ENCODE measurements at places on chromosomes 11 and 22.

GRCh38 chr11:132312161-132312560, 941.7 kb downstream of the NTM start:
- DNase-seq = peak; percentile 32

DNA sequence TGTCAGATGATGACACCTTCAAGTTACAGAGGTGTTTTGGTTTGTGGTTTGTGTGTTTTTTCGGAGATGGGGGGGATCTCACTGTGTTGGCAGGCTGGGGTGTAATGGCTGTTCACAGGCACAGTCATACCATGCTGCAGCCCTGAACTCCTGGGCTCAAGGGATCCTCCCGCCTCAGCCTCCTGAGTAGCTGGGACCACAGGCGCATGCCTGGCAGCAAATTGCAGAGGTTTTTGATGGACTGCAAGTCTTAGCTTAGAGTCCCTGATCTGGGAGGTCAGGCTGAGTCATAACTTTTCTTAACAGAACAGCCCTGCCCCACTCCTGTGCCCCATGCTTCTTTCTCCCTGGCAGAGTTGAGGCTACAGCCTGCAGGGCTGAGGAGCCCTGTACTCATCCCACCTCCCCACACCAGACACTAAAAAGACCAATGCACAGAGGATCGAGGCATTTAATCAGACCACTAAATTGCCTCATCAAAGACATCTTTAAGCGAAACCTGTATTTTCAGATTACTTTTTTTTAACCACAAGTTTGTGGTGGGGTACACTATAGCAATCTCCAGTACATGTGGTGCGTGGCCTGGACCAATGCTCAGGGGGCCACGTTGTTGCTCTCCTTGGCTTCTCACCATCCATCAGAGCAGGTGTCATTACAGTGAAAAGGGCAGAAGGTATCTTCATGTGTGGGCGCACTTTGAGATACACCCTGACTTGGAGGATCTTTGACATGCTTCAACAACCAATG, 17.1 kb upstream of the ADORA2A start:
- no peak for DNase-seq

DNA sequence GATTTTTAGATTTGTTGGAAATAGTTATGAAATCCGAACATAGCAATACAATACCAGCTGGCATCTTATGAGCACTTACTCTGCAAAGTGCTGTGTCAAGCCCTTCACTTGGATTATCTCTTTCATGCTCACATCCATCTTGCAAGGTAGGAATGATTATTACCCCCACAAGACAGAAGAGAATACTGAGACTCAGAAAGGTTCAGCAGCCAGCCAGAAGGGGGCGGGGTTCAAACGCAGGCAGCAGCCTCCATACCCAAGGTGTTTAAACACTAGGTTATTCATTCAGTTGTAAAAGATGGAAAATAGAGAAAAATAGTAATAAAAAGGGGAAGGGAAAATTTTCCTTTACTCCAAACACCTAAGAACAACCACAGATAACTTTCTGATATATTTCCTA, 158.5 kb downstream of the CCDC34 start:
- no peak for DNase-seq

DNA sequence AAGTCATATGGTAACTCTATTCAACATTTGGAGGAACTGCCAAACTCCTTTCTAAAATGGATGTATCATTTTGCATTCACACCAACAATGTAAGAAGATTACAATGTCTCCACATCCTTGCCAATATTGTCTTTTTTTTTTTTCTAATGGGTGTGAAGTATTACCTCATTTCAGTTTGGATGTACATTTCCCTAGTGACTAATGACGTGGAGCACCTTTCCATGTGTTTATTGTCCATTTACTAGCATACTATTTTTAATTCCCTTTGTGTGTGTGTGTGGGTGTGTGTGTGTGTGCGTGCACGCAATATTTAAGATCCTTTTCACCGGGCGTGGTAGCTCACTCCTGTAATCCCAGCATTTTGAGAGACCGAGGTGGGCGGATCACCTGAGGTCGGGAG, 62.7 kb downstream of the APOL3 start:
- DNase-seq = no peak

DNA sequence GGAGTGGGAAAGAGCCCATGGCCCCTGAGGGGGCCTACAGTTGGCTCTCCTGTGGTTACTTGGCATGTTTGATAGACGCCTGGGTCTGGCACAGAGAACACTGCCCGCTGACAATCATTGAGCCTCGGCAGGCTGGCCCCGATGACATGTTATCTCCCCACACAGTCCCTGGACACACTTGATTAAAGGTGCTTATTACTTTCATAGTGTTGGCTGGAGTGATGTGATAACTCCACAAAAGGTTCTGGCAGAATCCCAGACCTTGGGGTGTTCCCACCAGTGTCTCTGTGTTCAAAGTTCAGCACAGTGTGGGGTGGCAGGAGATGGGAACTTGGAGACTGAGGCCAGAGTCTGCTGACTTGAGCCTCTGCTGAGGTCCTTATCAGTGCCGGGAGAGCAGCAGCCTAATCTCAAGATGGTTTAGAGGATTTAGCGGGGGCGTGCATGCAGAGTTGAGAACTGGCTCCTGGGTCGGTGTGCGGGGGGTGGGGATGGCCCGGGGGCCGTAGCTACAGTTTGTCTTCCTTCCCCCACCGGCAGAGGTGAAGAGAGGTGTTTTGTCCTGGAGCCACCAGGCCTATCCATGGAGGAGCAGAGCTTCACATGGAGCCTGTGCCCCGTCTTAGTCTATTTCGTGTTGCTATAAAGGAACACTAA, 22.5 kb downstream of the PARVB start:
- no peak for DNase-seq

DNA sequence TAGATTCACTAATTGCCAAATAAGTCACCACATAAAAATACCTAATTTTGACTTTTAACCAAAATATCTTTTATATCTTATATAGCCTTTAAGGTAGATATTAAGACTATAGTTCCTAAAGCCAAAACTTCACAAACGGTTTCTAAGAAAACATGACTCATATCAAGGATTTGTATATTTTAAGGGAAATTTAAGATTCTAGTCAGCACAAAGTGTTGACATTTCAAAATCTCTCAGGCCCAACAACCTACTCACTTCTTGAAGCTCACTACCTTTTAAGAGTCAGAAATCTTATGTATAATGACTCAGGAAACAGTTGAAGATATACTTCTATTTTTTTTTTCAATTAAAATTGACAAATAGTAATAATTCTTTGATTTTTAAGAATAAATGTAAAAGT, 221.9 kb downstream of the SBF2 start:
- DNase-seq = no peak

DNA sequence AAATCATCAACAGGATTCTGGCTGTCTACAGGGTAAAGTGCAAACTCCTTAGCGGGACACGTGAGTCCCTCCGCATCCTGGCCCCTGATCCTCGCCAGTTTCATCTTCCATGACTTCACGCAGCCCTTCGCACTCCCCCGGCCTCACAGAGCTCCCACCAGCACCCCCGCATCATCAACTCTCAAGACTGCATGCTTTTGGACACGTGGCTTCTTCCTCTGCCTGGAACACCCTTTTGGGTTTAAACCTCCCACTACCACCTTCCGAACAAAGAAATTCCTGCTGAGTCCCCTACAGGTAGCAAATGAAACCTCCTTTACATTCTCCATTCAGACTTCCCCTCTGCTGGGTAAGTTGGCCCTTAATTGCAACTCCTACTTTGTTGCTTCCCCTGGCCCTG, 12.6 kb upstream of the EIF3M start:
- no peak for DNase-seq

DNA sequence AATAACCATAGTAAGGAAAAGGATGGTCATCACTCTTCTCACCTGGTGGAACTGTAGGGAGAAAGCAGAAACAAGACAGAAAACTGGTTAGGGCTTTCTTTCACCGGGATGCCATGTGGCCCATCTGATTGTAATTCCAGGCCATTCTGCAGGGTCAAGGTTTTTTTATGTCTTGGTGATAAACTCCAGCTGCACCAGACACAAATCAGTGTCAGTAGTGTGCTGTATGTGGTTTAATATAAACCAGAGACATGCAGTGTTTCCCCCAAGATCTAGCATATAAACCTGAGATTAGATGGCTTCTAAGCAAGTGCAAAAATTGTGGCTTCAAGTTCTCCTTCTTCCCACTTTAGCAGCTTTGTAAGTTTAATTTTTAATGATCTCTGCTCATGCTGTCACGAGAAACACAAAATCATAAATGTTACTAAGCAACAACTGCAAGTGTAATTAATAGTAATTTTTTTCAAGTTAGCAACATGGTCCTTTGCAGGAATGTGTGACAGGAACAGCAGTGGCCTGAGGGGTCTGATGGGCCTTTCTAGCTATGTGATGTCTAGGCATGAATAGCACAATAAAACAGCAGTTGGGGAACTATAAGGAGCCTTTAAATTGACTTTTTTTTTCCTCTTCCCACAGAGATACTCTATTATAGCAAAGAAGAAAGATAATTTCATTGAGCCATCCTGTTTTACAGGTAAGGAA, 41.6 kb downstream of the BDNF start:
- no peak for DNase-seq

DNA sequence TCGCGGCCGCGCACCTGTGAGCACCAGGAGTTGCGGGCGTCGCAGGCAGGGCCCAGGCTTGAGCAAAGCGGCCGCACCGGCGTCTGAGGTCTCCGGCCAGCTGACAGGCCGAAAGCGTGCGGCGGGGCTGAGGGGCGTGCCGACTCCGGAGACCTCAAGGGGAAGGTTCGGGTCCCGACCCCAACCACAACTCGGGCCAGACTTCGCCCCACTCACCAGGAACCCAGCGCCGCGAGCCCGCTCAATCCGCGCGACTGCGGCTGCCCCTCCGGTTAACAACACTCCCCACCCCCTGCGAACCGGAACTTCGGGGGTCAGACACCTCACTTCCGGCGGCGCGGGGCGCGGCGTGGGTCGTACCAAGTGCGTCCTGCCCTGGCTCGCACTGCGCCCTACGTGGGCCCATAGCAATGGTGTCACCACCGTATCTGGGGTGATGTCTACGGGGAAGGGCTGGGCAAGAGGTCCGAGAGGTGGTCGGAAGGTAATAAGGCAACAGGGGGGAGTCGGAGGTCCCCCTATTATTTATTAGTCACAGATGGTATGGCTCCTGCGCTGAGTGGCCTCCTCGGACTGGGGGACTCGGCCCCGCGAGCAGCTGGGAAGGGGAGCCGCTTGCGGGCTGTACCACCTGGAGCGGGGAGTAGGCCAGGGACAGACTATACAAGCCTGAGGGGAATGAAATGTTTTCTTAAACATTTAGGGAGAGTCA, at the start of gene SYVN1:
Gene SYVN1, minus strand, starts transcription at position 280 of the 712 bp plus-strand sequence. CDS start 918 bp downstream, outside the sequence.
- DNase-seq = peak; percentile 95

- DNase-seq = no peak
Measured at GRCh38 chr11:127109796-127110480, 109.4 kb upstream of the KIRREL3 start.

- DNase-seq = no peak
Measured at GRCh38 chr11:8440649-8441048, 153.4 kb downstream of the STK33 start.

DNA sequence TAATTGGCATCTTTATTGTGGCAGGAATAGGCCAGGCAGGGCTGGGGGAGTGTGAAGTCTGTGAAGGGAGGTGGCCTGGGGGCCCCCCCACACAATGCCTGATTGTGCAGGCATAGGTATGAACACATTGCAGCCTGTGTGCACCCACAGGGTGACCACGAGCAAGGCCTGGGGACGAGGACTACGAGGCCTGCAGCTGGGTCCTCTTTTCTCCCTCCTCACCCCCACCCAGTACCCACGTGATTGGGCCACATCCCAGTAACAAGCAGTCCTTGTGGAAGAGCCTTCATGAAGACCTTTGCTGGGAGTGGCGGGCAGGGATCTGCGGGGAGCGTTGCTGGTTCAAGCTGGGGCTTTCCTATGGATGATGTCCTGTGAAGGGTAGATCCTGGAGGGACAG, 29.3 kb downstream of the ZBTB16 start:
- no peak for DNase-seq

- DNase-seq = no peak
Measured at GRCh38 chr11:2934611-2935239, 5.5 kb upstream of the PHLDA2 start.

GRCh38 chr11:88051396-88051795, 123.8 kb downstream of the RAB38 start:
- no peak for DNase-seq

DNA sequence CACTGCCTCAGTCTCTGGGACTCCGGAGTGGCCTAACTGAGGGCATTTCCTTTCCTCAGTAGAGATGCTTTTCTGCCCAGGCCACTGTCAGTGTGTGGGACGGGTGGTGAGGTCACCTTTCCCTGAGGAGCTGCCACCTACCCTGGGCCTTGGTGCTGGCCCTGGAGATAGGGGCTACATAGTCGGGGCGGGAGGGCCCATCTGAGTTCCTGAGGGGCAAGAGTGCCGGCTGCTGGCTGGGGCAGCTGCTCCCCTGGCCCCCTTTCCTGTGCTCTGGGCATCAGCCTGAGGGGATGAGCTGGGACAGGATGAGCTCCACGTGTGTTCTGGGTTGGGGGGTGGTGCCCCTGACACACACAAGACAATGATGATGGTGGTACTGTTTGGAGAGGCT, 5.4 kb downstream of the KCNC1 start:
- no peak for DNase-seq

DNA sequence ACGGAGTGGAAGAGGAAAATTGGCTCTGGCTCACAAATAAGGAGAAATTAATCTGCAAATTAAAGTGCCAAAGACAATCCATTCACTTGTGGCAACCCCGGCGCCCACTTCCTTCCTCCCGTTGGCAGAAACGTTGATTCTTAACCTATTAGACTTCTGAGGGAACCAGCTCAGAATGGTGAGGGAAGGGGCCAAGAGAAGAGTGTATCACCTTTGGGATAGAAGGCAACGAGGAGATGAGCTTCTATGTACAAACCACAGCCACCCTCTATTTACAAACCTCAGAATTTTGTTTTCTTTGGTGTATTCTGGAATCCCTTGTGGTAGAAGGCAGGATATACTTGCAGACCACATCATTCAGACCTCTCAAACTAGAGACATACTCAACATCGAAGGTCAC, 1.1 kb downstream of the MB start:
- no peak for DNase-seq

- no peak for DNase-seq
Measured at GRCh38 chr11:40647295-40647694, 812.2 kb downstream of the LRRC4C start.

- no peak for DNase-seq
Measured at GRCh38 chr11:99592266-99592665, 571.5 kb downstream of the CNTN5 start.

DNA sequence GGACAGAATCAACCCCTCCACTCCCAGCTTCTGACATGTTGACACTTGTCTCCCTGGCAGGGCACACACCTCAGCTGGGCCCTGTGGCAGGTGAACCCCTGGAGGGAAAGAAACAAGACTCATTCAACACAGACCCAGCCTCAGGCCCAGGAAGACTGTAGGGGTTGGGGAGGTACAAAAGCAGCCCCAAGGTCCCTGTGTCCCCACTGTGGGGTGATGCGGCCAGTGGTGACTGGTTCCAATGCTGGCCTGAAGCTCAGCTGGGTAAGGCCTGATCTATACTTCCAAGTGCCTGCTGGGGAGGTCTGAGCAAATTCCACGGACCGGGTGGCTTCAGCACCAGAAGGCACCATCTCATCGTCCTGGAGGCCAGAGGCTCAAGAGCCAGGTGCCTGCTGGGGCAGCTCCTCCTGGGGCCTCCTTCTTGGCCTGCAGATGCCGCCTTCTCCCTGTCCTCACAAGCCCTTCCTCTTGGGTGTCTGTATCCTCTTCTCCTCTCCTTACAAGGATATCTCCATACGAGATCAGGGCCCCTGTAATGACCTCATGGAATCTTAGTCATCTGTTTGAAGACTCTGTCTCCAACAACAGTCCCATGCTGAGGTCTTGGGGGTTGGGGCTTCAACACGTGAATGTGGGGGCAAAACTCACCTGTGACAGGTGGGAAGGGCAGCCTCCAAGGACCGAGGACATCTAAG, 1492.1 kb downstream of the BRD1 start:
- no peak for DNase-seq

- DNase-seq = peak; percentile 64
Measured at GRCh38 chr22:17772958-17773605, 1.2 kb downstream of the BID start.
